WTC11 (cell line): ENCODE measurements at places on chromosomes 3 and 15. TPM values are rescaled to one million over a fixed set of nuclear protein-coding genes. Genes with fewer than 3 reads are reported as not detected.

TSC22D2 gene
- total RNA-seq: 20.1 to 24.0 TPM (median 21.1 TPM) in 3 replicates

GOLGA6B gene
- 0.73 to 1.9 TPM (median 0.85 TPM) in 3 replicates for total RNA-seq

FRMD5 gene
- 10.5 to 14.1 TPM (median 10.5 TPM) in 3 replicates for total RNA-seq

UTS2B gene
- 0.55 to 0.57 TPM in 2 of 3 replicates, not detected in the other for total RNA-seq

ALG1L2 gene
- total RNA-seq: 0.82 to 2.1 TPM (median 0.89 TPM) in 3 replicates

RGMA gene
- total RNA-seq: 36.9 to 47.2 TPM (median 37.7 TPM) in 3 replicates

SI gene
- total RNA-seq: not detected in 3 replicates

RBP2 gene
- total RNA-seq: not detected in 3 replicates

GCNT3 gene
- 0.07 to 0.20 TPM (median 0.11 TPM) in 3 replicates for total RNA-seq

RNF13 gene
- 28.9 to 29.8 TPM (median 29.4 TPM) in 3 replicates for total RNA-seq

PLSCR2 gene
- total RNA-seq: 0.18 to 0.39 TPM (median 0.23 TPM) in 3 replicates

DNA sequence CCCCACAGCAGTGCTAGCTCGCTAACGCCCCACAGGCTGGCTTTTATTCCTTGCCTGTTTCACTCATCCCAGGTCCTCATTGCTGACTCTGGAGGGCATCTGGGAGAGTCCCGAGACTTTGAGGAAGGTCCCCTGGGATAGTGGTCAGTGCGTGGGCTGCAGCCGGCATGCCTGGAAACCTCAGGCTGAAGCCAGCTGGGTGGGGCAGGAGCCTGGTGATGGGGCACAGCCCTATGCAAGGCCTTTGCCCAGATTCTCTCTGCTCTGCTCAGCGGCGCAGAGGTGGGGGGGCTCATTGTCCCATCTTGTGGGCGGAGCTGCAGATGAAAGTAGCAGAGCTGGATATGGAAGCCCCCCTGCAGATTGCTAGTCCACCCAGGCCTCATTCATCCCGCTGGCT is 55.7 kb upstream of the SMAD6 start:
- H3K36me3 ChIP-seq: no peaks in the 10 kb centered on the region
- peaks cover 3% of the 10 kb centered on the region; the same call in 1 of the 2 replicates for H3K27me3 ChIP-seq
- no peak overlapping the region for H3K27ac ChIP-seq
- DNase-seq: no peak
- H3K4me3 ChIP-seq: no peak overlapping the region

DNA sequence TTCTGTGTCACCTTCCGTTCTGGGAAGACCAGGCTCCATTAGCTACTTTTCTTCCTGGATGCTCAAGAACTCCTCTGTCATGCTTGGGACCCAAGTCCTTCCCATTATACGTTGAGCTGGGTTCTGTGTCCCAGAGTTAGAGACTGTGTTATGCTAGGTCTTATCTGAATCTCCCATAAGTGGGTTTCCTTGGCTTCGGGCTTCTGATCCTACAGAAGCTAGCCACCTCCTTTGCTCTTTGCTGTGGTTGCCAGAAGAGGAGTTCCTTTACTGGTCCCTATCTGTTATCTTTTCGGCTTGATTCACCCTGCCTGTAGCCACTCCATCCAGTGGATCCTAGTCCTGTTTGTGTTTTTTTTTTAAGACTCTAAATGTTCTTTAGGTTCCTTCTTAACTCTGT is 38.0 kb downstream of the TYRO3 start:
- DNase-seq: no peak
- no peak overlapping the region for H3K4me3 ChIP-seq
- no peak overlapping the region for H3K27ac ChIP-seq
- no peaks in the 10 kb centered on the region for H3K4me1 ChIP-seq

DNA sequence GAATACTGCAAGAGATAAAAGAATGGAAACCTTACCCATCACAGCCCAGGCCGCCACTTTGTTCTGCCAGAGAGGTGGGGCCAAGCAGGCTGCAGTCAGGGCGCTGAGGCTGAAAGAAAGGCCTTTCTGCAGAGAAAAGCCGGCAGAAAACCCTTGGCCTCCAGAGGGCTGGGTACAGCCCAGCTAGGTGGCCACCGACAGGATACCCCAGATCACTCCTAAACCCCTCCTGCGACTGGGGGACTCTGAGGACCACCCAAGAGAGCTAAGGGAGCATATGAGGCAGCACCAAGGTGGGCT is 69.3 kb downstream of the SMAD6 start:
- H3K27ac ChIP-seq: peak overlapping the region; percentile 28; the same call in 1 of the 2 replicates
- no peak for DNase-seq
- no peaks in the 10 kb centered on the region for H3K36me3 ChIP-seq
- peaks cover 52% of the 10 kb centered on the region for H3K4me1 ChIP-seq

GRCh38 chr15:31447931-31448634 is 121.4 kb downstream of the KLF13 start:
- H3K27ac ChIP-seq: 0 out of 2 replicates have a peak overlapping the region, but pooled peaks have one; percentile 1
- H3K27me3 ChIP-seq: no peaks in the 10 kb centered on the region
- H3K36me3 ChIP-seq: no peaks in the 10 kb centered on the region
- H3K4me3 ChIP-seq: no peak overlapping the region

DNA sequence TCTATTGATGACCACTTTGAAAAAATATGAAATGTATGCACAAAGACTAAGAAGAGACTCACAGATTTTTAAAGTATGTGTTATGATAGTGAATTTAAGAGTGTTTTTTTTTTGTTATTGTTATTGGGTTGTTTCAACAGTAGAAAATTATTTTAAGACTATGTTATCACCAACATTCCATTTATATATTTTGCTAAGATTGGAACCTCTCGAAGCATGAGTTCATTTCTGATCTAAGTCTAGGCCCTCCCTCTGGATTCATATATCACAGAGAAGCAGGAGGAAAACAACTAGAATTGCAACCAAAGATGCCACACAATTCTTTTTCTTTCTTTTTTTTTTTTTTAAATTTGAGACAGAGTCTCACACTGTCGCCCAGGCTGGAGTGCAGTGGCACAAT is 46.8 kb downstream of the ITGB5 start:
- DNase-seq: no peak
- H3K27ac ChIP-seq: peak overlapping the region; percentile 91
- H3K36me3 ChIP-seq: peaks cover 64% of the 10 kb centered on the region
- H3K27me3 ChIP-seq: no peaks in the 10 kb centered on the region

DNA sequence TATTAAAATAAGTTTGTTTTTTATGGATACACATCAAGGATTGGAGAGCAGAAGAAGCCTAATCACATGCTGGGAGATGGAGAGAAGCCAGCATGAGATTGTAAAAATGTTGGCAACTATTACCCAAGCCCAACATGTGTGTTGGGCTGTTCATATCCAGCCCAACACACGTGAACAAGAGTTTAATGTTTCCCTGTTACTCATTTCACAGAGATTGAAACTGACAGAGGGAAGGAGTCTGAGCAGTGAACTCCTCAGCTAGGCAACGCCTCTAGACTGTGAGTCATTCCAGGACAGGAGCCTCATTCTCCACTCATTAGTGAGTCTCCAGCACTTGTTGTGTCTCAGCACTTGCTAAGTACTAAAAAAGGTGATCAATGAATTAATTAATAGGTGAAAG is 43.2 kb upstream of the CMSS1 start:
- H3K4me1 ChIP-seq: peaks cover 25% of the 10 kb centered on the region
- H3K36me3 ChIP-seq: no peaks in the 10 kb centered on the region
- H3K27me3 ChIP-seq: no peaks in the 10 kb centered on the region
- no peak for DNase-seq
- no peak overlapping the region for H3K4me3 ChIP-seq
- H3K27ac ChIP-seq: no peak overlapping the region

DNA sequence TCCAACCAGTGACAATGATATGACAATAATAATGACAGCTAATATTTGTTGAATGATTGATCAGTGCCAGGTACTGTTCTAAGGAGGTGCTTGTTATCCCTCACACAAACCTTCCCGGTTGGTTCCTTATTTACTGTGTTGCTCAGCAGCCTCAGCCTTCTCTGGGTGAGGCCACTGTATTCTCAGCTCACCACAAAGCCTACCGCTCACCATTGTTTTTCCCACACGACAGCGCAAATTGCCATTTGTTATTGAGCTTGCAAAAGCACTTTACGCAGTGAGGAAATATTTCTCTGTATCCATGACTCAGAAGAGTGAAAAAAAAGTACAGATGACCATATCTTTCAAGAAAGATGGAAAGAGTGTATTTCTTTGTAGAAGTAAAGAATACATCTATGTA is 49.5 kb upstream of the PDZRN3 start:
- DNase-seq: no peak
- no peaks in the 10 kb centered on the region for H3K27me3 ChIP-seq
- H3K4me1 ChIP-seq: peaks cover 60% of the 10 kb centered on the region
- H3K4me3 ChIP-seq: no peak overlapping the region
- no peaks in the 10 kb centered on the region for H3K36me3 ChIP-seq

- H3K4me3 ChIP-seq: peak overlapping the region; percentile 63
- DNase-seq: peak; percentile 91
- peaks cover 13% of the 10 kb centered on the region for H3K4me1 ChIP-seq
Measured at GRCh38 chr3:48656061-48656840, 6.4 kb downstream of the CELSR3 start.

- DNase-seq: no peak
- H3K4me1 ChIP-seq: peaks cover 3% of the 10 kb centered on the region
- H3K36me3 ChIP-seq: no peaks in the 10 kb centered on the region
- peak overlapping the region; percentile 12; the same call in 1 of the 2 replicates for H3K27ac ChIP-seq
Measured at GRCh38 chr3:98529856-98530459, 1.8 kb upstream of the GPR15 start.

DNA sequence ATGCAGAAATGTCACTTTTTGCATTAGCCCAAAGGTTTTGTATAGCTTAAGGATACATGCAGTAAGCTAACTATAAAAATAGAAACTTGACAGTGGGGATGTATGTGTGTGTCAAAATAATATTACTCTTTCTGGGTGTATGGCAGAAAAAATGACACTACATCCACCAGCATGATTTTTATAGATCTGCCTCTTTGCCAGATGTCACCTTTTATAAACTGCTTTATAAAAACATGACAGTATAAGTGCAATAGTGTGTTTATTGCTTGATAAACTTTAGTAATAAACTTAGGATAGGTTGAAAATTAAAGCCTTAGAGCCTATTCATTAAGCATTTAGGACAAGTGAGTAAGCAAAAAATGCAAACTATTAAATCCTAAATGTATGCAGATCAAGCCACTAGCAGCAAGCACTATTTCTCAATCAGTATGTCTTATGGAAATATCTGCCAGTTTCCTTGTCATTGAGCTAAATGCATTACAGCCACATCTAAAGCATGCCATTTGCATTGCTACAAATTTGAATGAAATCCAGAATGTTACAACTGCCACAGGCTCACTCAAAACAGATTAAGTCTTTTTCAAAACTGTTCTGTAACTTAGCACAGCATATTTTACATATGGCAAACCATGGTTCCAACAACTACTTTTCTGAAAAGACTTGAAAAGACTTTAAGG is 935.0 kb downstream of the FHIT start:
- H3K27ac ChIP-seq: no peak overlapping the region
- H3K4me1 ChIP-seq: peaks cover 22% of the 10 kb centered on the region
- H3K36me3 ChIP-seq: no peaks in the 10 kb centered on the region
- no peaks in the 10 kb centered on the region for H3K27me3 ChIP-seq

DNA sequence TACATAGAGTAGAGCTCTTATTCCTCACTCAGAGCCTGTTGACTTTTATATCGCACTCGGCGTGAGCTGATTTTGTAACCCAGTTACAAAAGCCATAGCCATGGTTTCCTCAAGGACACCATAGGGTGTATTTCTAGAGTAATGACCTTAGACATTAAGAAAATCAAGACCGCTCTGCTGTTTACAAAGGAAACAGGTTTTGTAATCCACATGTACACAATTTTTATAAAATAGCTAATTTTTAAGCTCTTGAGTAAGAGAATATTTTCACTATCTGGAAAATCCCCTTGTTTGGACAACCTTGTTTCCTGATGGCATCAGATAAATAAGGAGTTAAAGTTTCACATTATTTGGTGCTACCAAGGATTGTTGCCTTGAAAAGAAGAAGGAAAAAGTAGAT is 104.7 kb downstream of the PGPEP1L start:
- no peaks in the 10 kb centered on the region for H3K27me3 ChIP-seq
- DNase-seq: no peak
- no peak overlapping the region for H3K4me3 ChIP-seq
- H3K4me1 ChIP-seq: peaks cover 49% of the 10 kb centered on the region
- peaks cover 8% of the 10 kb centered on the region for H3K36me3 ChIP-seq

DNA sequence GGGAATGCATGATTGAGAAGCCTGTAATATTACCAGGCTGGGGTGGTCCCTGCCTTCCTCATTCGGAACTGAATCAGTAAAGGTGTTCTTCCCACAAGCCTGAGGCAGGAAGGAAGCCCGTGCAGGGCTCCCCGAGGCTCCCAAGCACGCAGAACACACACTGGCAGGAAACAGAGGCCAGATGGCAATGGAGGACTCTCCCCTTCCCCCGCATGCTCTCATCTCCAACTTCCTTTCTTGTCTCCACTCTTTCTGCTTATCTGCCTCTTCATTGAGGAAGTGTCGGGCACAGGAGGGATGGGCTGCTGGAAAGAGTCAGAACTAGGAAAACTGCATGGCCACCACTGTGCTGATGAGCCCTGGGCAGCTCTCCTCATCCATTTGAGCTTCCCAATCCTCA is 123.5 kb downstream of the NUP210 start:
- peaks cover 42% of the 10 kb centered on the region for H3K4me1 ChIP-seq
- H3K27ac ChIP-seq: peak overlapping the region; percentile 19; the same call in 1 of the 2 replicates
- DNase-seq: no peak
- no peaks in the 10 kb centered on the region for H3K36me3 ChIP-seq
- H3K27me3 ChIP-seq: no peaks in the 10 kb centered on the region; the same call in 1 of the 2 replicates

DNA sequence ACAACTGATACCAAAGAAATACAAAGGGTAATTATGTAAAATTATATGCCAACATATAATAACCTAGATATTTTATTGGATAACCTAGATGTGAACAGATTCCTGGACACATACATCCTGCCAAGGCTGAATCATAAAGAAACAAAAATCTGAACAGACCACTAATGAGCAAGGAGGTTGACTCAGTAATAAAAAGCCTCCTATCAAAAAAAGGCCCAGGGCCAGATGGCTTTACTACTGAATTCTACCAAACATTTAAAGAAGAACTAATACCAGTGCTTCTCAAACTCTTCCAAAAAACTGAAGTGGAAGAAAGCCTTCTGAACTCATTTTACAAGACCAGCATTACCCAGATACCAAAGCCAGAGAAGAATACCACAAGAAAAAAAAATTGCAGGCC is 32.4 kb downstream of the THBS1 start:
- peaks cover 8% of the 10 kb centered on the region for H3K36me3 ChIP-seq
- H3K27me3 ChIP-seq: no peaks in the 10 kb centered on the region; the same call in 1 of the 2 replicates
- no peak for DNase-seq
- no peaks in the 10 kb centered on the region for H3K4me1 ChIP-seq
- no peak overlapping the region for H3K27ac ChIP-seq

DNA sequence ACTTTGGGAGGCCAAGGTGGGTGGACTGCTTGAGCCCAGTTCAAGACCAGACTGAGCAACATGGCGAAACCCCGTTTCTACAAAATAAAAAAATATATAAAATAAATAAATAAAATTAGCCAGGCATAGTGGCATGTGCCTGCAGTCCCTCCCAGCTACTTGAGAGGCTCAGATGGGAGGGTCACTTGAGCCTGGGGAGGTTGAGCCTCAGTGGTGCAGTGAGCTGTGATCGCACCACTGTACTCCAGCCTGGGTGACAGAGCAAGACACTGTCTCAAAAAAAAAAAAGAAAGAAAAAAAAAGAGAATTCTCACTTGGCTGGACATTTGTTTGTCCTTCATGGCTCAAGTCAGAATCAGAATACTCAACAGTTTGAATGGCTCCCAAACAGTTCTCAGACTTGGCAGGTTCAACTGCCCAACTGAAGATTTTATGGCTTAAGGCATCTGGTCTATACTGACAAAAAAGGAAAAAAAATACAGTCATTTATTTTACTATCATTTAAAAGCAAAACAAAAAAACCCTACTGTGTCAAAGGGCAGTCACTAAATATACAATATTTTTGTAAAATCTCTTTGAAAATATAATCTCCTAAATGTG is 106.6 kb downstream of the FBXL22 start:
- no peaks in the 10 kb centered on the region for H3K27me3 ChIP-seq
- H3K36me3 ChIP-seq: no peaks in the 10 kb centered on the region
- no peak for DNase-seq
- peaks cover 8% of the 10 kb centered on the region for H3K4me1 ChIP-seq

GRCh38 chr3:119534296-119534695 is 25.1 kb downstream of the CD80 start:
- H3K27me3 ChIP-seq: no peaks in the 10 kb centered on the region
- no peak overlapping the region for H3K4me3 ChIP-seq
- no peaks in the 10 kb centered on the region for H3K4me1 ChIP-seq
- no peak overlapping the region for H3K27ac ChIP-seq
- DNase-seq: no peak
- no peaks in the 10 kb centered on the region for H3K36me3 ChIP-seq
